Activated gamma-delta T cell treated with Interleukin-2 at 50 U/mL for 16 hours (primary cell): ENCODE measurements at places on chromosomes 12 and 14.

DNA sequence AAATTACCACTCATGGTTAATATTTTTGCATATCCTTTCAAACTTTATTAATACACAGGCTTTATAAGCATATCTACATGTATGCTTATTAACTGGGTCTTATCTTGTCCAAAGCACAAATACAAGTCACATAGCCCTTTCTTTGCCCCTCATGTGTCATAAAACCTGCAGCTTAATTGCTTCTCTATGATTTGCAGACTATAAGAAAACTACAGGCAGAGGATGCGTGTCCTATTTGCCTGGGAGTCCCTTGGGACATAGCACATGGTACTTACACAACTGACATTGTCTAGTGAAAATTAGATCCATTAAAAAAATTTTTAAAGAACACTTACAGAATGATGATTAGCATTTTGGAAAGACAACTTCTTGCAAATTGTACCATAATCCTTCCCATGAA is 190.5 kb upstream of the PLEKHA5 start:
- no peak for DNase-seq

DNA sequence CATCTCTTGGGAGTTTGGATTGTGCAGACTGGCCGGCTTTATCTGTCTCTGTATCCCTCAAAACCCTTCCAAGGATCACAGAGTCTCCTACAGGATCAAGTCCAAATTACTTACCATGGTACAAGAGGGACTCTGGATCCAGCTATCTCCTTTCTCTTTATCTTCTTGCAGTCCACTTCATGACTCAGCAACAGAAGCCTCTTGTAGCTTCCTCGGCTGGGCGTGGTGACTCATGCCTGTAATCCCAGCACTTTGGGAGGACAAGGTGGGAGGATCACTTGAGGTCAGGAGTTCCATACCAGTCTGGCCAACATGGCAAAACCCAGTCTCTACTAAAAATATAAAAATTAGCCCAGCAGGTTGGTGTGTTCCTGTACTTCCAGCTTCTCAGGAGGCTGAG is 189.7 kb downstream of the BCAT1 start:
- no peak for DNase-seq

DNA sequence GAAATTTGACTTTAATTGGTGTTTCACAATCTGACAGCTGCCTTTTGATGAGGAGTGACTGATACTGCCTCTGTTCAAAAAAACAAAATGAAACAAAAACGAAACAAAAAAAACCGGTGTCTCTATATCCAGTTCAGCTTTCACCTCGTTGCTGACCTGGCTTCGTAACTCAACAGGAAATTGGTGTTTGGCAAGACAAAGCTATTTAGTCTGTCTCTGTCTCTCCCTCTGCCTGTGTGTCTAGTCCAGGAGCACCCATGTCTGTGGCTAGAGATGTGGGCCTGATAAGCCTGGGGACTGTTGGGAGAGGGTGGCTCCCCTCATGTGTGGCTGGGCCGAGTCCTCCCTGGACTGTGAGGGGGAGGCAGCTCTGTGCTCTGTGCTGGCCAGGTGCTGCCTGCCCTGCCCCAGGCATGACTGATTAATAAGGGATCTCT is 11.3 kb downstream of the CACNA1C start:
- no peak for DNase-seq

DNA sequence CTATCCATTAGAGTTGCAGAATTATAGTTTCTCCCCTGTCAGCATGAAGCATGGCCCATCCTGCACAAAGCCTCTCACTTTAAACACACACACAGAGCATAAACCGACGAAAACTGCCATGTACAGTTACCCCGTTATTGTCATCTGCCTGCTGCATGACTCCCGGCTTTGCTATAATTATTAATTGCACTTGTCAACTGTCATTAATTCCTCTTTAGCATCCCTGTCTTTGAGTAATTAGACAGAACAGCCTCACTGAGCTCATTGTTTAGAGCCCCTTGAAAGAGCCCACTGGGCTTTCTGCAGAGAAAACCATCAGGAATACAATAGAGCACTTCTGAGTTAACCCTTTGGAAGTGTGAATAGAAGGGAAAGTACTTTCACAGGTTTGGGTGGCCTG is 307.2 kb upstream of the SOX5 start:
- no peak for DNase-seq

DNA sequence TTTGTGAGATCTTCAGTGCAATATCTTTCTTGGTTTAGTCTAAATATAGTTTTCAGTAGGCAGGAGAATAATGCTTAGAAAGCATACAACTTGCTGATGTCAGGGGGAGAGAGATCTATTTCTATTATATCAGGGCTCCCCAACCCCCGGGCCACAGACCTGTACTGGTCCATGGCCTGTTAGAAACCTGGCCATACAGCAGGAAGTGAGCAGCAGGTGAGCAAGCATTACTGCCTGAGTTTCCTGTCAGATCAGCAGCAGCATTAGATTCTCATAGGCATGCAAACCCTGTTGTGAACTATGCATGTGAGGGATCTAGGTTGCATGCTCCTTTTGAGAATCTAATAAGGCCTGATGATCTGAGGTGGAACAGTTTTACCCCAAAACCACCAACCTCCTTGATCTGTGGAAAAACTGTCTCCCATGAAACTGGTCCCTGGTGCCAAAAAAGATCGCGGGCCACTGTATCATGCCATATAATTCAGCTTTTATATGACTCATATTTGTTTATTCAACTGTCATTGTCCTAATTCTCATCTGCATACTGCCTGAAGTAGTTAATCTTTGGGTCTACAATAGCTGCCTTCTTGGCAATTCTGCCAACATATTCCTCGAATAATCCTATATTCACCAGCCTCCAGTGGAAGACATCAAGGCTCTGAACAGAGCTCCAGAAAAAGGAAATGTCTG is 163.6 kb upstream of the DYRK2 start:
- DNase-seq: peak; percentile 28
